ENCODE measurements at places on chromosomes 11 and 22.

DNA sequence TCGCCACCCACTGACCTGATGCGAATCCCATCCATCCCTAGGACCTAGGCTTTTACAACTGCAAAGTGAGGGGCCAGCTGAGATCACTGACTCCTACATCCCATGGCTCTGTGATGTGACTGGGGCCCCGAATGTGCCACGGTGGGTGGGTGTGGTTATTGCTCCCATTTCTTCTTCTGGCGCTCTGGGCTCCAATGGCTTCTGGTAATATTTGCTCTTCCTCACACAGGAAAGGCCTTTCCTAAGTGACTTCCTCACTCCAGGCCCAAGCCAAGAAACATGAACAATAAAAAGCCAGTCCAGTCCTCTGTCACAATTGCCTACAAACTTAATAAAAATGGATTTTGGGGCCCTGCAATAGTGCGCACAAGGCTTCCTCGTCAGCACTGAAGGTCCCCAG lies 78.1 kb downstream of the GALNT18 start:
- DNase-seq, result no peak

- DNase-seq, result no peak
Measured at GRCh38 chr11:11250470-11250869, 102.6 kb downstream of the CSNK2A3 start.

DNA sequence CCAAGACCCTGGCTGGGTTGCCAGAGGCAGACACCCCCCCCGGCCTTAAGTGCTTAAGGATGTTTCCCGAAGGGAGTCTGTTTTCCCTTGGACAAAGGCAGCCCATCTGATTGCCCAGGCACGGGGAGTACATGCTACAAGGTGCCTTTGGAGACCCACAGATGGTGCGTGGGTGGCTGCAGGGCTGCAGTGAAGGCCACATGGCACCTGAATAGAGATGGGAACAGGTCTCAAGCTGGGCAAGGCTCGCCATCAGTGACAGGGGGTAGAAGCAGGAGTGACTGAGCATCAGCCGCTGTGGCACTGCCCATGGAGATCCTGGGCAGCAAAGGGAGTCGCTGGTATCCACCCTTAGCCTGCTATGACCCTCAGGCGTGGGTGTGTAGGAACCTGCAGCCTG lies 2.4 kb downstream of the RTL6 start:
- no peak for DNase-seq

- no peak for DNase-seq
Measured at GRCh38 chr11:47003180-47003877, 66.8 kb downstream of the CSTPP1 start.

DNA sequence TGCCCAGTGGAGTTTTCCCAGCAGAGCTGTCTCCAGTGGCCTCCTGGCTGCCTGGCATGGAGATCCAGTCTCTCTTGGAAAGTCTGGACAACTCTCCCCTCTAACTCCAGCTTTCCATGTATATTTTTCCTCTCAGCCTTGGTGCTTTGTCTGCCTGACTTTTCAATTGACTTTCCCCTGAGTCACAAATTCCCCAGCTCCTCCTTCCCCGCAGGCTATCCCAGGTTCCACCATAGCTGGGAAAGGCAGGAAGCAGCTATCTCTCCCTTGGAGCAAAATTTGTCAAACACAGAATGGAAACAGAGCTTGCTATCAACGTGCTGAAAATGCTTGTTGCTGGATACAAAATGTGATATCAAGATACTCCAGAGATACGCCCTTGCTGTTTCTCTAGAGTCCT lies 384.8 kb downstream of the TMEM135 start:
- no peak for DNase-seq

- no peak for DNase-seq
Measured at GRCh38 chr11:79189055-79189454, 251.8 kb downstream of the TENM4 start.

GRCh38 chr11:16448123-16448717 lies 91.9 kb upstream of the SOX6 start:
- DNase-seq, result no peak

- DNase-seq, result no peak
Measured at GRCh38 chr22:17267661-17268330, 48.6 kb upstream of the ADA2 start.

GRCh38 chr11:12567746-12568460 lies 106.3 kb upstream of the TEAD1 start:
- no peak for DNase-seq

GRCh38 chr11:55942785-55943392 lies 6.7 kb upstream of the OR5I1 start:
- no peak for DNase-seq

- no peak for DNase-seq
Measured at GRCh38 chr11:23974051-23974450, 522.8 kb upstream of the LUZP2 start.

GRCh38 chr11:101323997-101324396 lies 194.4 kb upstream of the PGR start:
- DNase-seq, result no peak

DNA sequence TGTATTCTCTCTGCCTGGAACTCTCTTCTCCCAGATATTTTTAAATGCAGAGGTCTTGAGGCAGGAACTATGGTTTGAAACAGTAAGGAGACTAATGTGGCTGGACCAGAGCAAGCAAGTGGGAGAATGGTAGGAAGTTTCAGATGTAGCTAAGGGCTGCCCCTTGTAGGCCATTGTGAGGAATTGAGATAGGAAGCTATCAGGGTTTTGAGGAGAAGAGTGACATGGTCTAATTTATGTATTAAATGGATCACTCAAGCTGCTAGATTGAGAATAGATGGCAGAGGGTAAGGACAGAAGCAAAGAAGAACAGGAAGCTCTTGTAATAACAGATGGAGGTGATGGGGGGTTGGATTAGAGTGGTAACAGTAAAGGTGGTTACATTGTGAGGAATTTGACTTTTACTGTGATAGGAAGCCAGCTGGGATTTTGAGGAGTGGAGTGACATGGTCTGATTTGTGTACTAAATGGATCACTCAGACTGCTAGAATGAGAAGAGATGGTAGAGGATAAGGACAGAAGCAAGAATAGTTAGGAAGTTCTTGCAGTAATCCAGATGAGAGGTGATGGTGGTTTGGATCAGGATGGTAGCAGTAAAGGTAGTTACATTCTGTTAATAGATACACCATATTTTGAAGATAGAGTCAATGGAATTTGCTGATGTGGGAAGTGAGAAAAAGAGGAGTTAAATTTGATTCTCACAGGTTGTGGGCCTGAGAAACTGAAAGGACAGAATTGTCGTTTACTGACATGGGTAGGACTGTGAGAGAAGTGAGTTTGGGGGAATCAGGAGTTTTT lies 63.0 kb downstream of the HIPK3 start:
- DNase-seq, result no peak

DNA sequence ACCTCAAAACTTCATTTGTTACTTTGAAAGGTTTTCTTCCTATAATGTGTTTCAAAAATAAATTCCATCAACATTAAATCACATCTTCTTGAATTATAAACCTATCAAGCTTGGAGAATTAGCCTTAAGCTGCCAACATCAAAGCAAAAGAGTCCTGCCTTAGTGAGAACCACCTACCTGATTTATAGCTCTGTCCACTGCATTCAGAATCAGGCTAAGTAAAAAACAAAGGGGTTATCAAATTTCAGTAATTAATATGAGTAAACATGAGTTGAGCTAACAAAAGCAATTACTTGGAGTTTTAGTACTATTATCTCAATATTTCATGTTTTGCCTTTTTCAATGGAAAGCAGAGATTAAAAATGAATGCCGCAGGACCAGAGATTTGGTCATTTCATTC lies 73.9 kb downstream of the CADM1 start:
- DNase-seq, result no peak

DNA sequence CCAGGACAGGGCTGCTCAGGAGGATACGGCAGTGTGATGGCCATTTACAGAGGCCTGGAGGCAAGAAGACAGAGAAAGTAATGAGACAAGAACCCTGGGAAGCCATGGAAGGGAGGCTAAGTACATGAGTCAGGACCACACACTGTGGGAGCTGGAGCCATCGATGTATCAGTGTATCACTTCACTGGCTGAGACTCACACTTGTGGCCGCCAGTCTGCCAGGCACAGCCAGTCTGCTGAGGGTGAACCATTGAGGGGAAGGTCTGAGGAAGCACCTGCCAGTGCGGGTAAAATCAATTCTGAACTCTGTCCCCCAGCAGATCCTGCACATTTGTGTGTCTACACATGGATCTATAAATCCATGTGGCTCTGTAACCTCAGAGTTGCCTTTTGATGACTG lies 195.6 kb downstream of the GRIK4 start:
- no peak for DNase-seq

DNA sequence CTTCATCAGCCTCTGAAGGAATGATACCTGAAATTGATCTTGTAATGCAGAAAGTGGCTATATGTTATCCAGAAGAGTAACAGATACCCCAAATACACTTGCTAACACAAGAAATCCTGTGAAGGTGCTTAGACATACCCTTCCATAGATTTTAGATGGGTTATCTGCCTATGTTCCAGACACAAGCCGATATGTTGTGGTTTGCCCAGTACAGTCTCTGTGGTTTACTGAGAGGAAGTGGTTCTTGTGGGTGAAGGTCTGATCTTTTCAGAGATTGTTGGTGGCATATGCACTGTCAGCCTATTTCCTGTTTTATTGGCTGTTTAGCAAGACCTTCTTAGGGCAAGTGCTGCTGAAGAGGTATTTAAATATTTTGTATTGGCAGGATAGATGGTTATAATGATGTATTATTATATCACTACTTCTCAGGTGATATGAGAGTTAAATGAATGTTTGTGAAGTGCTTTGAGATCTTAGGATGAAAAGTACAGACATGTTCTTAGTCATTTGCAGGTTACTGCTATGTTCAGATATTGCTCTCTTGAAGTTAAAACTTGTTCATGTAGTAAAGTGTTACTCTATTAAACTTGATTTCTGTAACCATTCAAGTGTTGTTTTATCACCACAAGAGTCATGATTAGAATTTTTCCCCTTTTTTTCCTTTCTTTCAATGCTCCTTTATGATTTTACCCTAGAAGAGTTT lies 8.2 kb downstream of the ARHGEF12 start:
- DNase-seq, result no peak

DNA sequence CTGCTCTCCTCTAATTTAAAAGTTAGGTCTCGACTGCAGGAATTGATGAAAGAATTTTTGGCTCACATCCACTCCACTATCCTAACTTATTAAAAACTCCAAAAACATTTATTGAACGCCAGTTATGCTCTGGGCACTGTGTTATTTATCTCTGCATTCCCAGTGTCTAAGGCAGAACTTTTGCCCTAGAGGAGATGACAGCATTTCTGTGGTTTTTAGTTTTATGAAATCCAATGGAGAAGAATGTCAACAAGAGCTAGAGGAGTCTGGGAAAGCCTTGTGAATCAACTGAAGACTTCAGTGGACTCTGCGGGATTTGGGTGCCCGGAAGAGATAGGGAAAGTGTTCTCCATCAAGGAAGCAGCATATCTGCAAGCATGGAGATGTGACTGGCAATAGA lies 217.0 kb upstream of the PGR start:
- no peak for DNase-seq

DNA sequence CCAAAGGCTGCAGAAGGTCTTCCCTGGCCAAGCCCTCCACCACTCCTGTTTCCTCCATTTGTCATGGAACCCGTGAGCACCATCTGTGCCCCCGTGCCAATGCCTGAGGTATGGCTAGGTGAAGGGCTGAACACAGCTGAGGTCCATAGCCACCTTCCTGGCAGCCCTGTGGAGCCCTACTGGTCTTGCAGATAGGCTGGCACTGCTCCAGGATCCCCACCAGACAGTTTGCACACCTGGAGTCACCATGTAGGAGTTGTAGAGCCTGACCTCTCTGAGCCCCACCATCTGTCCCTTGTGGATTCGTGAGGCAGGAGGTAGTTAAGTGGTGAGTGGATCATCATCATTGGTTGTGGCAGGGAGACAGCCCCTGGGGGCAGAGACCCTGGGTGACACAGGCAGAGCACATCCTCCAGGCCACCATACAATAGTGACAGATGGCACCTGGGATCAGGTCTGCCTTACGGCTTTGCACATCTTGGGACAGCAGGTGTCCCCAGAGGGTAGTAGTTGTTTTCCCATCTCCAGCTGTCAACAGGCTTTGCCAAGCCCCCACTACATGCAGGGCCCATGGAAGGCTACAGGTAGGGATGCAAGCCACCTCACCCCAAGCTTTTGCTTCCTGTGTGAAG lies 52.5 kb upstream of the SUSD2 start:
- peak; percentile 93 for DNase-seq

- DNase-seq, result no peak
Measured at GRCh38 chr22:27212102-27212501, 554.7 kb downstream of the MIAT start.

GRCh38 chr11:41921746-41922390 lies 462.4 kb upstream of the LRRC4C start:
- no peak for DNase-seq

All from WERI-Rb-1 (cell line).